NCI-H2171 treated with DMSO at 0.1 percent for 48 hours (cell line): ENCODE measurements at places on chromosomes 1 and 21.

DNA sequence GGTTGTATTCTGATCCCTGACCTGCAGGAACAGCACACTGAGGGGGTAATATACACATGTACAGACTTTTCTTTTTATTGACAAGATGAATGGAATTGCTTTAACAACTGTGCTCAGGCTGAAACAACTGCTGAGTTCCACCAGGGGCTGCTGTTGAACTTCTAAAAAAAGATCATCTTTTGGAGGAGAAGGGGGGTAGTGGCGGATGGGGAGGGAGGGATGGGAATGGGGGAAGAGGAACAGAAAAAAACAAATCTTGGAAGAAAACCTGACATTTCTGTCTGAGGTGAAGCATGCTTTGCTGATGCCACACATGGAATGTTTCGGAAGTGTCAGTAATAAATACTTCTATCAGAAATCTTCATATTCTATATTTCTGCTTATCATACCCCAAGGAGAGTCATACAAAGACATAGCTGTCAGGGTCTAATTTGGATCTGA lies 75.0 kb downstream of the RWDD3 start:
- DNase-seq = peak; percentile 60

DNA sequence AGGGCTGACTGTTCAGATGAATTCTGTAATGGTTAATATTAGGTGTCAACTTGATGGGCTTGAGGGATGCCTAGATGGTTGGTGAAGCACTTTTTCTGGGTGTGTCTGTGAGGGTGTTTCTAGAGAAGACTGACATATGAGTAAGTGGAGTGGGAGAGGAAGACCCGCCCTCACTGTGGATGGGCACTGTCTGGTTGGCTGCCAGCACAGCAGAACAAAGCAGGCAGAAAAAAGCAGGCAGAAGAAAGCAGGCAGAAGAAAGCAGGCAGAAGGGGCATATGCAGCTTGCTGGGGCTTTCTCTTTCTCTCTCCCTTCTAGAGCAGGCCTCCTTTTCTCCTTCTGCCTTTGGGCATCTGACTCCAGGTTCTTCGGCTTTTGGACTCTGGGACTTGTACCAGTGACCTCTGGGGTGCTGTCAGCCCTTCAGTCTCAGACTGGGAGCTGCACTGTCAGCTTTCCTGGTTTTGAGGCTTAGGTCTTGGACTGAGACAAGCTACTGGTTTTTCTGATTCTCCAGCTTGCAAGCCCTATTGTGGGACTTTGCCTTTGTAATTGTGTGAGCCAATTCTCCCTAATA lies 42.9 kb upstream of the CD2 start:
- peak; percentile 76 for DNase-seq

DNA sequence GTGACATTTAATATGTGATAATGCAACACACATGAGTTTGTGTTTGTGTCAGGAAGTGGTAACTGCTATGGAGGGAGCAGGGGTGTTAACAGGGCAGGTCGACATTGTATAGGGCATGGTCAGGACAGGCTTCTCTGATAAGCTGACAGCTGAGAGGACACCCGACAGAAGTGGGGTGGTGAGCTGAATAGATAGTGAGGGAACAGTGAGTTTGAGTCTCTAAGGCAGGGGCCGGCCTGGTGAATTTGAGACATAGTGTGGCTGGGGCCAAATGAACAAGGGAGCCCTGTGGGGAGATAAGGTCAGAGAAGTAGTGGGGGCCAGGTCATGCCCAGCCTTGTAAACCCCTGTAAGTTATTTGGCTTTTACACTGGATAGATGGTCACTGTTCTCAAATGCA lies 217.4 kb upstream of the KIAA0040 start:
- no peak for DNase-seq

DNA sequence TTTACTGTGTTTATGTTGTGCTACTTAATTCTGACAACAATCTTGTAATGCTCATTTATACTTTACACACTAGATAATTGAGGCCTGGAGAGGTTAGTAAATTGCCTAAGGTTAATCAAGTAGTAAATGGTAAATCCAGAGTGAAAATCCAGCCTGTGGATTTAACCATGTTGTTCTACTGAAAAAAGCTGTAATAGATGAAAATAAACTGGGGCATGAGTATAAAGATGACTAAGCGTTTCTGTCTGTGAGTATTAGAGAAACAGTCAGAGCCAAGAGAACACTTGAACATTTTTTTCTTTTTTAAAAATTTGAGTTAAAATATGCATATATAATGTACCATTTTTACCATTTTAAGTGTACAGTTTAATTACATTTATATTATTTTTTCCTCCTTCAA lies 47.9 kb upstream of the LEPR start:
- DNase-seq = no peak

DNA sequence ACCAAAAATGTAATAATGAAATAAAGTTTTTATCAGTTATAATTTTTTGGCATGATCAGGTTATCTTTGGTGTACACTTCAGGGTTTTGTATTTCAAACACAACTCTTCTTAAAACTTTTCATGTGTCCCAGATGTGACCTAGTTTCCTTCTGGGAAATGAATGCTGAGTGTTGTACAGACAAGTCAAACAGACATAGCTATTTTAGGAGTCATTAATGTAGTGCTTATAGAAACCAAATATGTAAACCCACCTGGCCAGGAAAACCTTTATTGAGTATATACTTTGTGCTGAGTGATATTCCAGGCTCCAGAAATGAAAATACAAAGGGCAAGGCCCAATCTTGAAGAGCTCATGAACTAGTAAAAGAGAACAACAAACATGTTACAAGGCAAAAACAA lies 25.9 kb upstream of the HOOK1 start:
- no peak for DNase-seq

GRCh38 chr21:27776925-27777553 lies 810.2 kb upstream of the ADAMTS5 start:
- DNase-seq = no peak

GRCh38 chr1:152392909-152393308 lies 21.2 kb downstream of the CRNN start:
- peak; percentile 5 for DNase-seq
